H4 (cell line): ENCODE measurements at places on chromosomes 11 and 22. TPM values are rescaled to one million over a fixed set of nuclear protein-coding genes. Genes with fewer than 3 reads are reported as not detected.

Gene KRTAP5-8
- not detected in 2 replicates for total RNA-seq

Gene GGTLC3
- not detected in 2 replicates for total RNA-seq

Gene LDLRAD3
- total RNA-seq = 5.3 and 8.1 TPM in 2 replicates

Gene PHETA2
- total RNA-seq = not detected in 2 replicates

Gene PTS
- total RNA-seq = 41.8 and 51.6 TPM in 2 replicates

Gene PLCB3
- total RNA-seq = 10.8 and 12.6 TPM in 2 replicates

Gene ADAMTS8
- total RNA-seq = 0.04 TPM in 1 of 2 replicates, not detected in the other

Gene APOL6
- 13.6 and 14.9 TPM in 2 replicates for total RNA-seq

Gene OR4D5
- total RNA-seq = not detected in 2 replicates

Gene WBP2NL
- total RNA-seq = not detected in 2 replicates

Gene SLC6A5
- not detected in 2 replicates for total RNA-seq

Gene SLCO2B1
- 3.0 TPM in 1 of 2 replicates, not detected in the other for total RNA-seq

Gene TMPRSS13
- total RNA-seq = 0.33 TPM in 1 of 2 replicates, not detected in the other

Gene SLC29A2
- 0.39 and 0.62 TPM in 2 replicates for total RNA-seq

Gene IFTAP
- total RNA-seq = 68.2 and 72.3 TPM in 2 replicates
